ENCODE measurements at places on chromosomes 4 and X.

DNA sequence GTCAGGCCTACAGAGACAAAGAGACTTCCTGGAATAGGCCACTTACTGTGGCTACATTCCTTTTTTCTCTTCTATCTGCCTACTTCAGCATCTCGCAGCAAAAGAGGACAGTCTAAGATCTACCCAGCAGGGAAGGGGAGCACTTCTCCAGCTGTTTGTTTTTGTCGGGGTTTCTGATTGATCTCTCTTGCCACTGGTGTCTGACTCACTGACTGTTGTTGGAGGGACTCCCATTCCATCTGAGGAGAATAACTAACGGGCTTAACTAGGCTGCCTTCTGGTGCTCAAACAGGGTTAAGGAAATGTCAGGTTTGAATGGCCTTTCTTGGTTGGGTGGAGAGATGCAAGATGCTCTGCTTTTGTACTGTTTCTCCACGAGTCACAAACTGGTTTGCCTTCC lies 100.2 kb upstream of the TMEM164 start:
- no peak for DNase-seq

GRCh38 chrX:116142976-116143375 lies 27.6 kb upstream of the AGTR2 start:
- no peak for DNase-seq

- no peak for DNase-seq
Measured at GRCh38 chr4:173367946-173368345, 2.8 kb upstream of the SAP30 start.

- DNase-seq, result no peak
Measured at GRCh38 chr4:90128961-90129495, 1.8 kb downstream of the CCSER1 start.

DNA sequence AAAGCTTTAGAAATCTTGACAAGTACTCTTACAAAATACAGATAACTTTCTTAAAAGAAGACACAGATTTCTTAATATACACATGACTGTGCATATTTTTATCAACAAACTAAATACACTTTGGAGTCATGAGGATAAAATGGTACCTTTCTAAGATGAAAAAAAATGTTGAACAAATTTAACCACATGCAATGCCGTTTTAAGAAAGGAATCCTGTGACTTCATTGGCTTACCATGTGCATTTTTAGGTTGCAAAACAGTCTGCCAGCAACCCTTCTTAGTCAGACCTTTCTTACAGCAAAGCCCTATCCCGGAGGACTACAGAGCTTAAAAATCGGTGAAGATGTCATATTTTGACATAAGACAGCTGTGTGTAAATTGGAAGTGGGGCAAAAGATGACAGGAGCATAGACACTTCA lies 51.7 kb downstream of the GASK1B start:
- DNase-seq, result no peak

DNA sequence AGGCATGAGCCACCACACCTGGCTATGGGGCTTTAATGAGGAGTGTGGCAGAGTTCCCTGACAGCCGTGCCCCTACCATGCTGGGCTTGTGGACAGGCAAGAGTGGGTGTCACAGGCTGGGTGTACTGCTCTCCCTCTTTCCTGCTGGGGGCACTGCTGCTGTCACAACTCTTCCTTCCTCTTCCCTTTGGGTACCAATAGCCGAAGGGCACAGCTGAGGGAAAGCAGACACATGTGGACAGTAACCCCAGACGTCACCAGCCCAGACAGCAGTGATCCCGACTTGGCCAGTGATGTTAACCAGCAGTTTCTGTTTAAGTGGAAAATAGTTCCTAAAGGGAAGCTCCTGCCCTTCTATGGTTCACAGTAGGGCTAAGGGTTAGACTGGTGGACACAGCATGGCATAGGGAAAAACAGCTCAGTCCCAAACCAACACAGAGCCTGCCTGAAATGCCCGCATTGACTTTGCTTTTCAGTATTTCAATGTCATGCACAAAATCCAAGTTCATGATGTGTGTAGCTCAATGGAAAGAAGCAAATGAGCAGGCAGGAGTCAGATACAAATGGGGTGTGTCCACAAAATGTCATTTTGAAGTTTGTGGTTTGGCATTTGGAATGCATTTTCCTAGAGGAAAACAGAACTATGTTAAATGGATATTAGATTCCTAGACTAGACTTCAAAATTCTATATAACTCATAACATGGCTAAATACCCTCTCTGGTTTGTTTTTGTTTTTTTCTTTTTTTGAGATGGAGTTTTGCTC lies 24.9 kb upstream of the DDX3X start:
- no peak for DNase-seq

- DNase-seq, result no peak
Measured at GRCh38 chrX:100512471-100512870, 72.3 kb upstream of the TNMD start.

GRCh38 chrX:14027036-14027435 lies 2.7 kb downstream of the GEMIN8 start:
- DNase-seq, result peak; percentile 28

GRCh38 chr4:15894921-15895916 lies 43.3 kb downstream of the FGFBP1 start:
- DNase-seq, result no peak

DNA sequence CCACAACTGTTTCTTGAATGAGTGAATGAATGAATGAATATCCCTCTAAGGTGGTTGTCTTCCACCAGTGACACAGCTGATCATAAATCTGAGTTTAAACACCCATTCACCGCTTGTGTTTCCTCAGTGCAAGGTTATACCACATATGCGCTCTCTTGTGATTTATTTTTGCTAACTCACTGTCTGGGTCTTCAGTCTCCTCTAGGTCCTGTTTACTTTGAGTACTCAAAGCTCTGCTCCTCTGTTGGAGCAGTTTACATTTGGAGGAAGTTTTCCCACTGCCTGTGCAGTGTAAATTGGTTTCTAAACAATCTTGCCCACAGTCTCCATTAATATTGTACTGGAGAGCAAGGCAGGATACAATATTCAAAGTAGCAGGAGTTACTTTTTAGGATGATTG lies 212.6 kb upstream of the JADE1 start:
- no peak for DNase-seq

GRCh38 chr4:14125375-14126129 lies 498.0 kb upstream of the BOD1L1 start:
- no peak for DNase-seq

DNA sequence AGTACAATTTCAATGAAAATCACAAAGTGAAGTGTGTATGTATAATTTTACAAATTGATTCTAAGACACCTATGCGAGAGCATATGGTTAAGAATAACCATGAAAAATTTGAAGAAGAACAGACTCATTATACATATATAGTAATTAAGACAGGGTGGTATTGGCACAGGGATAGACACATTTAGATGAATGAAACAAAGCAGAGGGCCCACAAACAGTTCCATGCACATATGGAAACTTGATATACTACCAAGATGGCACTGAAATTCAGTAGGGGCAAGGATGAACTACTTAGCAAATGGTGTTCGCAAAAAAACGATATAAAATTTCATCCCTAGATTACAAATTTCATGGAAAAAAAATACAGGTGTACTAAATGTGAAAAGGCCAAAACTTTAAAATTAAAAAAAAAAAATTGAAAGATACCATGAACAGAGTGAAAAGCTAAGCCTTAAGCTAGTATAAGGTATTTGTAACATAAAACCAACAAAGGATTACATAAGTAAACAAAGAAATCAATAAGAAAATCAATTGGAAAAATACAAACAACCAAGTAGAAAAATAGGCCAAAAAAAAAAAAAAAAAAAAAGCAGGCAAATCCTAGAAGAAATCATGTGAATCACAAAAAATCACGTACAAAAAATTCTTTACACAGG lies 85.4 kb downstream of the RASL11B start:
- DNase-seq, result no peak

- DNase-seq, result peak; percentile 28
Measured at GRCh38 chrX:120604361-120604782, 471 bp downstream of the MCTS1 start.

DNA sequence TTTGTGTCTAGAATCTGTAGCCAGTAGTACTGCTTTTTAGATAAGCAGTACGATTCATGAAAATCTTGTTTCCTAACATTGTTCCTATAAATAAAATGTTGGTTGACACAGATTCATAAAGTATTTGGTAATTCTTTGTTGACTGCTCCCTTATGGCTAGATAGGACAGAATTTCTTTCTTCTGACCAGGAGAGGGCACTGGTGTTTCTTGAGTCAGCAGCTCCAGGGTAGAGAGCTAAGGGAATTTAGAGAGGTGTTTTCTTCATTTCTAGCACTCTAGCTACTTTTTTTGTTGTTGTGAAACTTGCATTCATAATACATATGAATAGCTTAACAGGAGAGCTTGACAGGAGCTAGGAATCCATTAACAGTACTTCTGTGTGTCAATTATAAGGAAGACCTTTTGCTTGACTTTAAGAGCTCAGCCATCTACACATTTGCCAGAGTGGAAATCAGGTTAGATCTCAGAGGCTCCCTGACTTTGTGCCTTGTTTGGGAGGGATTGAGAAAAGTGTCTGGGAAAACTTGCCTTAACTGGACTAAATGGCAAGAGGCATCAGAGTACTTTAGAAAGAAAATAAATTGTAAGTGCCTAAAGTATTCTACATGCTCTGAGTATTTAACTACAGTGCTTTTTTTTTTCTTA lies 756.1 kb downstream of the SH3BGRL start:
- DNase-seq, result no peak

DNA sequence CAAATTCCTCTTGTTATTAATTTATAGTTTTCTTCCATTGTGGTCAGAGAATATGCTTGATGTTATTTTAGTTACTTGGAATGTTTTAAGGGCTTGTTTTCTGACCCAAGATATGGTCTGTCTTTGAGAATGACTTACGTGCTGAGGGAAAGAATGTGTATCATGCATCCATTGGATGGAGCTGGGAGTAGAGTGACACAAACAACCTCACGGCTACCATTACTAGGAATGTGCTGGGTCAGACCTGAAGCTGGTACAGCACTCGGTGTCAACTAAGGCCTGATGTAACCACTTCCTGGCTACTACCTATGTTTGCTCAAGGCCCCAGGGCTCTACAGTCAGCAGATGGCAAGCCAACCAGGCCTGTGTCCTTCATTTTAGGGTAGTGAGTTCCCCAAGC lies 257.8 kb downstream of the FAT4 start:
- DNase-seq, result no peak

DNA sequence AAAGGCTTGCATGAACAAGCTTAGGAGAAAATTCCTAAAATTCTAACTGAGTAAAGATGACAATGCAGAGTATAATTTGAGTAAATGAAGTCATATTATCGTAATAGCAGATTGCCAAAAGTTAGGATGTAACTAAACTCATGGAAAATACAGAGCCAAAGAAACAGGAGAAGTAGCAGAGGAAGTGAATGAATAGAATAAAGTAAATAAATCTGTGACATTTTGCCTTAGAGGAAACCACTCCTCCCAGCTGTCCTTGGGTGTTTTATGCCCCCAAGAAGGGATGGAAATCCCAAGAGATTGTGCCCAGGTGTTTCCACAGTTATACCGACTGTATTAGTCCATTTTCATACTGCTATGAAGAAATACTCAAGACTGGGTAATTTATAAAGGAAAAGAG lies 1.9 kb upstream of the BMX start:
- no peak for DNase-seq

GRCh38 chr4:143558823-143559756 lies 45.6 kb downstream of the SMARCA5 start:
- DNase-seq, result peak; percentile 65

- DNase-seq, result no peak
Measured at GRCh38 chrX:78934866-78935265, 10.3 kb upstream of the P2RY10 start.

DNA sequence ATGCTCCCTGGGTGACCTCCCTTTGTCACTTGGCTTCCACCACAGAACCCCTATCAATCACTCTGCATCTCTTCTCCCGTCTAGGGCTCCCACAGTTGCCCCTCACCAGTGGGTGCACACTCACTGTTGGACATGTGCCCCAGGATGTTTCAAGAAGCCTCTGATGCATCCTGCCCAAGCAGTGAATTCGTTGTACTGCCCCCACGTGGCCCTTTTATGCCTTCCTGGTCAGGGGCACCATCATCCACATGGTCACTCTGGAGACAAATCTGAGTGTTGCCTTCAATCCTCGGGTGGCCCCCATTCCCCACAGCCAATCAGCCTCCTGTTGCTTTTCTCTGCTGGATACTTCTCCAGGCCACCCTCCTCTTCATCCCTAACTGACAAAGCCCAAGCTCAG lies 12.2 kb downstream of the ITIH6 start:
- DNase-seq, result no peak

DNA sequence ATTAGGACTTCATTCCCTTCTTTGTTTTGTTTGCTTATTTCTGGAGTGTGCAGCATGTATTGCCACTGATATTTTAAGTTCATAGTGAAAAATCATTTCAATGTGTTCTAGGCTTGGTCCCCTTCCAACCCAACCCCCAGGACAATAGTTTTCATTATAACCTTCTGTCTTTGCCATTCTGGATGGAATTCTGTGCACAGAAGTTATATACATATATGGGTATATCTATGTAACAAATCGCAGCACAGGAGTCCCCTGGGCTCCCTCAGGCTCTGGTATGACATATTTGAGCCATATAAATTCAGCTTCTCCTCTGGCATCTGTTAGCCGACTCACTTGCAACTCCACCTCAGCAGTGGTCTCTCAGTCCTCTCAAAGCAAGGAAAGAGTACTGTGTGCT lies at the start of gene TNMD:
Gene TNMD (plus strand): TSS at position 326 of the 400 bp plus-strand sequence. CDS start 83 bp downstream, outside the sequence.
- no peak for DNase-seq

DNA sequence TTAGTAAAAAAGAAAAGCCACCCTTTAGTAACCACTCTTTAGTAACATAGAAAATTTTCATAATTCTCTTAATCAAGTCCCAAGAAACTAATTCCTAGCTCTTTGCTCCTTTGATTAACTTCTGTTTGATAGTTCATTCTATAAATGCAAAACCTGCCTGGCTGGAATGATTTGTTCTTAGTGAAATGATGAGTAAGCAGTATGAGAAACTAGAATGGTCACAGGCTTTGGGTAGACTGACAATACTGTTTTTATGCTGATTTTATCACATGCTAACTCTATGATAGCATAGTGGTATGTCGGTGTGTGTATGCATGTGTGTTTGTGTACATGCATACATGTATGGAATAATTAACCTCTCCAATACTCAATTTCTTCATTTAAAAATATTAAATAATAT lies 81.2 kb downstream of the SYTL5 start:
- DNase-seq, result no peak

DNA sequence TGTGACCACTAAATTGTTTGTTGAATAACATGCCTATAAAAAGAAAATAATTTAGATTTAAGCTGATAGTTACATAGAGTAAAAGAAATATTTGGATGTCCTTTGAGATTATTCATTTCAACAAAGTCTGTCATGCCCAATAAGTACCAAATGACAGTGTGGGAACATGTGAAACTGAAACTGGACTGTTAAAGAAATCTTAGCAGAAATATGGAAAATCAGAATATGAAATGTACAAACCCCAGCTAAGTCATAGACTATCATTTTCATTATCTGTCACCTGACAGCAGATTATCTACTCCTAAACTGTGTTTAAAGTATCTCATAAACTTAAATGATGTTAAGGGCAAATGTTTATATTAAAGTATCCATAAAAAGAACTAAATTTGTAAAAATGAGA lies 437.8 kb upstream of the FAM241A start:
- DNase-seq, result no peak

DNA sequence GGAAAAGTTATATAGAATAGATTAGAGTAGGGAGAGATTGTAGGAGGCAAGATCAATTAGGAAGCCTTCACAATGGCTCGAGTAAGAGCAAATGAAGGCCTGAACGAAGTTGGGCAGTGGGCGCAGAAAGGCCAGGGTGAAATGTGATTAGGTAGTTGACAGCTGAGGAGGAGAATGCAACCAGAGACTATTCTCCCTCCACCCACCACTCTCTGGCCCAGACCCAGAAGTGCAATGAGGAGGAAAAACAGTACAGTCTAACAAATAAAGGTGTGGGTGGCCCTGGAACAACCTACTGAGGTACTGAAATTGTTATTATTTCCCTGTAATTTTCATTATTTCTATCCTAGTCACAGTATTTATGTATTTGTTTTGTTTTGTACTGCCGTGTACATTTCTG lies 176.7 kb downstream of the SLC39A8 start:
- no peak for DNase-seq
